ENCODE measurements at places on chromosomes 16 and 17.
A peak's percentile ranks its signal among the peaks of the same experiment; 100 is the strongest.

- no peak for DNase-seq
These were observed 28.2 kb upstream of the HAS3 start for GRCh38 chr16:69077251-69077650.

- no peak for DNase-seq
These were observed 143.8 kb upstream of the FOXF1 start for GRCh38 chr16:86366481-86366880.

DNA sequence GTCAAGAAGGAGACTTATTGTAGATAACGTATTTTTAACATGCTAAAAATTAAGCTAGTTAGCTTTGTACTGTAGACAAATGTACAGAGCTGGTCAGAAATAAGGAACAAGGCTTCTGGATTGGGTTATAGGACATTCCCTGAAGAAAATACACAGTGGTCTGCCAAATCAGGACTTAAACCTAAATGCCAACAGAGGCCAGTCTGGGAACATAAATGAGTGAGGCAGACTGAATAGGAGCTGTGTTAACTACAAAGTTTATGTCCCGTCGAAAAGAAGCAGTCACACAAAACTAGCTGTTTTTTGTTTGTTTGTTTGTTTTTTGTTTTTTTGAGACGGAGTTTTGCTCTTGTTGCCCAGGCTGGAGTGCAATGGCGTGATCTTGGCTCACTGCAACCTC, 120.4 kb upstream of the C17orf78 start:
- no peak for DNase-seq

GRCh38 chr16:83455716-83456115, 352.1 kb upstream of the HSBP1 start:
- no peak for DNase-seq

DNA sequence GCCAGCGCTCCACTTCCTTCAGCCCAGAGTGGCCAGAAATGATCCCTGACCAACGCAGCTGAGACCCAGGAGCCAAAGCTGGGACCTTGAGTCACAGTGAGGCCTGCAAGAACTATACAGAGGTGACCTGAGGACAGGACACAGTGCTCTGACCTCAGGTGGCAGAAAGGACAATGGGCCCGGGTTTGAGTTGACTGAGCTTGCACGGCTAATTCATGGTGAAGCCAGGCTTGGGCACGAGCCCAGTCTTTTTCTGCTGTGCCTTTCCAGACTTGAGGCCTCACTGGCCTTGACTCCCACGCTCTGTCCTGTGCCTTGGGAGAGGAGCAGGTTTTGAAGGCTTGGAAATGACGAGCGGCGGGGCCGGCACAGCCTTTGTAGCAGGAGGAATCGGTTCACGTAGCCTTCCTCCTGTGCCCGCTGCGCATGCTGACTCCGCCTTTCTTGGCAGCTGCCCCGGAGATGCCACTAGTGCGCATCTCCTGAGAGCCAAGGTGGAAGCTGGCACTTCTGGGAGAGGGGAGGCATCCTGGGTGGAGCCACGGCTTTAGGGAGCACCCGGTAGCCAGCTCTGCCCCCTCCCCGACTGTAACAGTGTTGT, 34.9 kb downstream of the NDEL1 start:
- DNase-seq: no peak

DNA sequence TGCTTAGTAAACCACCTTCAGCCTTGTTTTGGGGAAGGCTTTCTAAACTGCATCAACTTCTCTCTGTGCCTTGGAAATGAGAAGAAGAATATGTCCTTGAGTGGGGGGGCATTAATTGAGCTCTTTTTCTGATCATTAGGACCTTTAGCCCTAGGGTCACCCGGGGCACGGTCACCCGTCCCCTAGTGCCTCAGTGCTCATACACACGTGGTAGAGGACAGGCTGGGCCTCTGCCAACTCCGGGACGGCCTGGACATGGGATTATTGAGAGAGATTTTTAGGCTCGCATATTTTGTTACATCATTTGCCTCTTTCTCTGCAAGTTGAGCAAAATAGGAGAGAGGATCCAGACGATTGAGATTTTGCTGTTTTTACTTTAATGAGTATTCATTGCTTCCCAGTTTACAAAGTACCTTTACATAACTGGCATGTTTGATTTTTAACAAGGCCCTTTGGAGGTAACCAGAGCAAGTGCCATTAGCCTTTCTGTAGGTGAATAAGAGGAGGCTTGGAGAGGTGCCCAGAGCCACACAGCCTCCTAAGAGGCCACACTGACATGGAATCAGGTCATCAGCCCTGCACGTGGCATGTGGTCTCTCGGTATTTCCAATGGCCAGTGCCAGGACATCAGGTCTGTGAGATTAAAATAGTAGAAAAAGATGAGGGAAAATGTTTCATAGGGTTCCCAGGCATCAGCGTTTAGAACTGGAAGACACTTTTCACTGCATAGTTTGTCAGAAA, 11.1 kb downstream of the PMM2 start:
- no peak for DNase-seq

DNA sequence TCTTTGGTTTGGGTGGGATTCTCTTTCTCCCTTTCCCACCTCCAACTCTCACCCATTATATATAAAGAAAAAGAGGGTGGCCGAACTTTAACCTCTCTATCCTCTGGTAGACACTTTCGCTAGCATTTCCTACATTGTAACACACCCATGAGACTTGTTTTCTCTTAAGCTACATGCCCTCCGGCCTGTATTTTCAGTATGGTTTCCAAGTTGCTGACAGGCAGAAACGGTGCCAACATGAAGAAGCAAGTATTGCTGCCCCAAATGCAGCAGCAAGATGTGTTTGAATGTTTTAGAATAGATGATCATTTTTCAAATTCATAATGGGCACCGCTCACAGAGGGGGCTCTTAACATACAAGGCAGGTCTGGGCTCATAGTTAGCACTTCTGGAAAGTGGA, 18.7 kb upstream of the CYB5B start:
- no peak for DNase-seq

GRCh38 chr16:81655469-81656162, 123.5 kb upstream of the PLCG2 start:
- no peak for DNase-seq

DNA sequence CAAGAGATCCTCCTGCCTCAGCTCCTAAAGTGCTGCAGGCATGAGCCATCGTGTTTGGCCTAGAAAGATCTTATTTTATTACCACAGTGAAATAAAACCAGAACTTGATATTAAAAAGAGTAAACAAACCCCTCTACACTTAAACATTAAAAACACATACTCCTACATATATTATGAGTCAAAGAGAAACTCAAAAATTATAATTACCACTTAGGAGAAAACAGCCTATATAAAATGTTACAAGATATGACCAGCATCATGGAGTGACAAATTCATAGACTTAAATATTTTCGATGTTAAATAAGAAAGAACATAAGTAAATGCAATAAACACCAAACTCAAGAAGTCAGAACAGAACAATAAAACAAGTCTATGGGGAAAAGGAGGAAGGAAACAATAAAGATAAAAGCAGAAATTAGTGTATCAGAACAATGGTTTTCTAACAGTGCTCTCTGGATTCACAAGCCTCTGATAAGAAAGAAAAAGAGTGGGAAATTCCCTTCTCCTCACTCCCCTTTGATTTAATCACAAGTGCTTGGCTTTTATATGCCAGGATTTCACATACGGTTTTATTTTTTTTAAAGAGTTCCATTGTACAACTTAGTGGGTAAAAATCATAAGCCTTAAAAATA, 23.0 kb downstream of the SKAP1 start:
- DNase-seq: no peak

GRCh38 chr17:78144147-78144719, 2.0 kb upstream of the C17orf99 start:
- DNase-seq: peak; percentile 74

DNA sequence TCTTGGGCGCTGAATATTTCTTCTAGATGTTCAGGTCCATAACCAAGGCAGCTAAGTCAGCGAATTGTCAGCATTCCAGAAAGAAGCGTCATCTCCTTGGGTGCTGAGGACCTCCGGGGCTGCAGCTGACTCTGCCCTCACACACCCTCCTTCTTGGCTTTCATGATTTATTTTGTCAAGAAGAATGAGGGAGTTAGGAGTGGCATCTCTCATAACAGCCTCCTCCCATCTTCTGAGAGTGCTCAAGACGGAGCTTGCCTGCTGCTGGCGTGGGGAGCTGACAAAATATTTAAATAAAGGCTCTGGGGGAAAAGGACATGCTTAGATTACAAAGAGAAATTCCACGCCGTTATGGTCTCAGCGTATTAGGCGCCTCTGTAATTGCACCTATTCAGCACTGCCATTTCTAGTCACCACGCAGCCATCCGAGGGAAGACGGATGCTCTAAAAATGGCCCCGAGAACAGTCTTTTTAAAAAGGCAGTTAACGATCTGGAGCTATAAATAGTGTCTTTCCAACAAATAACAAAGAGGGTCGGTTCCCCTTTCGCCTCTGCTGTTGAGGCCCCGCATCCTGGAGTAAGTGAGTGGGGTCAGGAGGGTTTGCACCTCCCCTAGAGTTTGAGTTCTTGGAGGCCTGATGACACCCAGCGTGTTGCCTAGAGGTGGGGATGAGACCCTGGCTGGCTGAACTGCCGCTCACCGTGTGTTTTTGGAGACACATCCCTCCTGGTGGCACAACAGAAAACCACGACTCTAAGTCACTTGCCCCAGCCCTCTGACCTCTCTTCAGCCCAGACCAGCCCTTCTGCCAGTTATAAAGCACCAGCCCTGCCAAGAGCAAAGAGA, 187.0 kb downstream of the CCDC182 start:
- no peak for DNase-seq

DNA sequence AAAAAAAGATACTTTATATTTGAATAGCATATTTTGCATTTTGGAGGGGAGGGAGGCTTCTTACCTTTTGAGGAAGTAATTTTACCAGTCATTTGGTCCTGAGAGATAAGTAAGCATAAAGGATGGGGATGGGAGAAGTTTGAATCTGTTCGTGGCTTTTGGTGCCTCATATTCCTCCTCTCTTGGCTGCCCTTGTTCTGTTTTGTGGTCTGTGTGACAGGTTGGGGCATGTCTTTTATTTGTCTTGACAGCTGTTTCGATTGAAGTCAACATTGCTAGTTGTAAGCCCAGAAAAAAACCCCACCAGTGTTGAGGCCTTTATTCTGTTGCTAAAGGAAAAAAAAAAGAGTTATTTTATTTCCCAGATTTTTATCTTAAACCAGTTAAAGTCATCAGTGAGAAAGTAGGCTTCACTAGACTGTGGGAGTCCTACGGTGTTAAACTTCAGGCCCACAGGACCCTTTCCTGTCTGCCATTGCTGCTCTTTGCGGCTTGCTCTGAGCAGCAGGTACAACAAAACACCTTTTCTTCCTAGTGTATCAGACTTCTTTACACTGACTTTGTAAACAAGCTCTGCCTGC, 11.4 kb downstream of the SLC7A6 start:
- peak; percentile 53 for DNase-seq

- DNase-seq: no peak
These were observed 3.3 kb downstream of the CARMIL2 start for GRCh38 chr16:67648088-67648763.

DNA sequence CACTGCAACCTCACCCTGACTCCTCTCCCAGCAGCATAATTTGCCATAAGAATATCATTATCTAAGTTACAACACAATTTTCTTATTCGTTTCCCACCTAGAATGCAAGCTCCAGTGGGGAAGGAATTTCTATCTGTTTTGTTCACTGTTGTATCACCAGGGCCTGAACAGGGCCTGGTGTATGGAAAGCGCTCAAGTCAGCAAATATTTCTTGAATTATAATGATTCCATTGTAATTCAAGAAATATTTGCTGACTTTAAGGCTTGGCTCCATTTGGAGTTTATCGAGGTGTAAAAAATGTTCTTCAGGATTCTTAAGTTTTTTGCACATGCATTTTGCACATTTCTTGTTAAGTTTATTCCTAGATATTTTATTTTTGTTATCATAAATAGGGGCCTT, 58.4 kb downstream of the RBFOX3 start:
- no peak for DNase-seq

DNA sequence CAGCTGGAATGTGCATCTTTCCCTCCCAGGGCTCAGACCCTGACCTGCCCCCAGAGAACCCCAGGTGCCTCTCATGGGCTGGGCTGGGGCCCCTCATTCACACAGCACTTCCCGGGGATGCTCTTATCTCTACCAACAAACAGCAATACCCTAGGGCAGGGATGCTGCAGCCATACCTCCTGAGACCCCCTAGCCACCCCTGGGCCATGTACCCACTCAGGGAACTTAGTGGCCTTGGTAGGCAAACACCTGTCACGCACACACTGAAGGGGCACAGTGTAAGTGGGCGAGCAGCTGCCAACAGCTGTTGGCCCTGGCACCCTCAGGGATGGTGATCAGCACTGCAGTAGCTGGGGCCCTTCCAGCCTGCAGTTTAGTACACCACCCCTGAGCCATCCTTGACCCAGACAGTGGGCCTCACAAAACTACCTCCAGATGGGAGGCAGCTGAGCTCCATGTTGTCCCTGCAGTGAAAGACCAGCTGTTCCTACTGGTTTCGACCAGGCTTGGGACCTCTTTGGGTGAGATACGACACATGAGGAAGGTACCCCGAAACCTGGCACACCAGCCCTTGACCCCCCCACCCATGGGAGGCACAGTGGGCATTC, 1723.6 kb downstream of the TP53TG3F start:
- DNase-seq: no peak

DNA sequence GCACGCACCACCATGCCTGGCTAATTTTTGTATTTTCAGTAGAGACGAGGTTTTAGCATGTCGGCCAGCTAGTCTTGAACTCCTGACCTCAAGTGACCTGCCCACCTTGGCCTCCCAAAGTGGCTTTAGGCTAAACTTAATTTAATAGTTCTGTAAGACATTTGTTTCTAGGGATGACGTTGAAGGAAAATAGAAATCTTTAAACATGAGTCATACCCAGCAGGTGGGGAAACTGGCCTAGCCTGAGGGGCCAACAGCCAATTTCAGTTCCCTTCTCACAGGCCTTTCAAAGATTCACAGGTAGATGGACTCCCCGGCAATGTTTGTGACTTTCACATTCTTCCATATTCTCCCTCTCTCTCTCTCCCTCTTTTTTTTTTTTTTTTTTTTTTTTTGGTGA, 18.1 kb upstream of the ITPRIPL2 start:
- DNase-seq: no peak

DNA sequence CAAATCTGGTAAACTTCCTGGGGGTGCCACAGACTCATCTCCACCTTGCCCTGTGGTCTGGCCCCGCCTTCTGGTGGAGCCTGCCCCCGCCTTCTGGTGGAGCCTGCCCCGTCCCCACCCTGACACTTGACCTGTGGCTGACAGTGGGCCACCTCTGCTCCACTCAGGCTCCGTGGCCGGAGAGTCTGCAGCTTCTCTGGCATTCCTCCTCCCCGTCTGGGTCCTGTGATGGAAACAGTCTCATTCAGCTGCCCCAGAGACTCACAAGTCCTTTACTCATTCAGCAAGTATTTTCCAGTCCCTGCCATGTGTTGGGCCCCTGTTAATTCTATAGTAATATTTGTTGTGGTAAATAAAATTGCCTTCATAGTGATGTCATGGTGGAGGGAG, 21.0 kb upstream of the G6PC1 start:
- DNase-seq: no peak

Measured in CD4-positive, alpha-beta T cell treated with Interleukin-15 for 1 hour (primary cell).